Activated T-cell treated with anti-CD3 and anti-CD28 coated beads for 24 hours (primary cell): ENCODE measurements at places on chromosomes 5 and 9.

DNA sequence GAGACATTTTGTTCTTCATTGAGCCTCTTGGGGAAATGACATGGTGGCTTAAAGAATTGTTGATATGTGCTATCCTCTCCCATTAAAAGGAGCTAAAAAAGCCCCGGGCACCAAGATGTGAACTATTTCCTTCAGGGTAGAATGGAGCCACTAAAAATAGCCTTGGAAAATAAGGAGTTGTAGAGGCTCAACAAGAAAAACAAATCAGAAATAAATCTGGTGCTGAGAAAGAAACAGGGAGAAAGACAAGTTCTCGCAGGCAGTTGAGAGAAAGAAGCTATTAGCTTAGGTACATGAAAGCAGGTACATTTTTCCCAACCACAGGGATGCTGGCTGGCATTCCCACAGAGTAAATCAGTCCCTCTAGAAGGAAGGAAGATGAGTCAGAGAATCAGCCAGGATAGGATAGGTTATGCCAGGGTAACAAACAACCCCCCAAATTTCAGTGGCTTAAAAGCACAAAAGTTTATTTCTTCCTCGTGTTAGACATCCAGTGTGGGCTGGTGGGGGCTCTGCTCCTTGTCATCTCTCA lies 134.6 kb upstream of the ADRA1B start:
- DNase-seq: no peak

DNA sequence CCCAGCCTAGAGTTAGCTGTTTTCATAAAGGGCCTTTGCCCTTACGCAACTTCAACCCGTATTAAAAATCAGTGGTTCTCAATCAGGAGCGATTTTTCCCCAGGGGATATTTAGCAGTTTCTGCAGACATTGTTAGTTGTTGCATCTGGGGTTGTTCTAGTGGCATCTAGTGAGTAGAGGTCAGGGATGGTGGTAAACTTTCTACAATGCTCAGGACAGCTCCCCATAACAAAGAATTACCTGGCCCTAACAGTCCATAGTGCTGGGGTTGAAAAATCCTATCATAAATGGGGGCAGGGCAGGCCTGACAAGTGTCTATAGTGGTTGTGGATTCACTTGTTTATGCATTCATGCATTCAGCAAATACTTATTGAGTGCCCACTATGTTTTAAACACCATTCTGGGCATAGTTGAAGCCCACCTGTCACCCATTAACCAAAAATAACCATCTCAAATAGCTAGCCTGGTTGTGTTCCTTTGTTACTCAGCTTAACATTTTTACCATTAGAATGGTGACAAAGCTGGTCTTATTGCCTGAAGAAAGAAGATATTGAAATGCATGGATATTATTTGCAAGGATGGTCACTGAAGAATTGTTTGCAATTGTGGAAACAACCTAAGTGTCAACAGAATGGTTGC lies 15.9 kb upstream of the FGF1 start:
- DNase-seq: no peak

DNA sequence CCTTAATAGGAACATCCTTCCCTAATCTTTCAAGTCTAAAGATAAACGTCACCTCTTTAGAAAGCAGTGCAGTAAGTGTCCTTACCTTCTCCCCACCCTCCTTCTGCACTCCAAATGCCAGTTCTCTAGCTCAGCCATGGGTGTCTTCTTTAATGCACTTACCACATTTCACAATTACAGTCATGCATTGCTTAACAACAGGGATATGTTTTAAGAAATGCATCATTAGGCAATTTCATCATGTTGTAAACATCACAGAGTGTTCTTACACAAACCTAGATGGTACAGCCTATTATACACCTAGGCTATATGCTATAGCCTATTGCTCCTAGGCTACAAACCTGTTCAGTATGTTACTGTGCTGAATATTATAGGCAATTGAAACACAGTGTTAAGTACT lies 91.2 kb downstream of the RFX3 start:
- DNase-seq: no peak

- peak; percentile 96 for DNase-seq
Measured at GRCh38 chr9:128504485-128505413, at the start of gene GLE1. Gene GLE1, plus strand, starts transcription at chr9:128504719. Its CDS starts 87 bp downstream, at chr9:128504806.

- no peak for DNase-seq
Measured at GRCh38 chr5:16664368-16664767, 47.6 kb upstream of the RETREG1 start.

- no peak for DNase-seq
Measured at GRCh38 chr5:89342106-89342876, 459.3 kb upstream of the MEF2C start.

GRCh38 chr5:115377468-115378217 lies 81.2 kb upstream of the CCDC112 start:
- no peak for DNase-seq

GRCh38 chr5:137612576-137612975 lies 113.5 kb upstream of the SPOCK1 start:
- DNase-seq: no peak

GRCh38 chr9:105198865-105199264 lies 45.6 kb upstream of the SLC44A1 start:
- DNase-seq: no peak

DNA sequence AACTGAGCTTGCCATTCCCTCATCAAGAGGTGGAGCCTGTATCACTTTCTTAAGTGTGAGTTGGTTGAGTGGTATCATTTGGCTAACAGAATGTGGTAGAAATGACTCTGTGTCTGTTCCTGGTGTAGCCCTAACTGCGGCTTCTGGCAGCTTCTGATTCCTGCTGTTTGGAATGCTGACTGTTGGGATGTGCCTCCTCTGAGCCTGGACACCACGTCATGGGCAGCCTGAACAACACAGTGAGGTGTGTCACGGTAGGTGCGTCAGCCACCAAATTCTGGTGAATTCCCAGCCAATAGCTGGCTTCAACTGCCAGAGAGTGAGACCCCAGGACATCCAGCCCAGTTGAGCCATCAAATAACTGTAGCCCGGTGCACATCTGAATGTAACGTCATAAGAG lies 6.1 kb upstream of the C9orf152 start:
- no peak for DNase-seq

DNA sequence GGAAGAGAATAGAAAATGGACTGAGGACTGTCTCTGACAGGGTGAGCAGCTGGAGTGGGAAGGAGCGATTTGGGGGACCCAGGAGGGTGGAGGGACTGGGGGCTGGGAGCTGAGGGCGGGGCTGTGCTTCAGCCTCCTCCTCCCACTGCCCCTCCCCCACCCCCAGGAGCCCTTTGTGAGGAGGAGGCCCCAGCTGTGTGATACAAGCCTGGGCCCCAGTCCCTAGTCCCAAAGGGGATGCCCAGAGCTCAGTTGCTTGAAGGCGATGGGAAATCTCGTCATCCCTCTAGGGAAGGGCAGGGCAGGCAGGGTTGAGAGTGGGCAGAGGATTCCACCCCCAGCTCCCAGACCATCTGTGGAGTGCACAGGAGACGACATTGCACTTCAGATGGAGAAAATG lies at the start of gene SPATA31E1:
Gene SPATA31E1 (plus strand): TSS at position 251 of the 400 bp plus-strand sequence. CDS start 15 bp downstream, at position 266.
- no peak for DNase-seq

- no peak for DNase-seq
Measured at GRCh38 chr9:27566118-27566517, 7.2 kb downstream of the C9orf72 start.

DNA sequence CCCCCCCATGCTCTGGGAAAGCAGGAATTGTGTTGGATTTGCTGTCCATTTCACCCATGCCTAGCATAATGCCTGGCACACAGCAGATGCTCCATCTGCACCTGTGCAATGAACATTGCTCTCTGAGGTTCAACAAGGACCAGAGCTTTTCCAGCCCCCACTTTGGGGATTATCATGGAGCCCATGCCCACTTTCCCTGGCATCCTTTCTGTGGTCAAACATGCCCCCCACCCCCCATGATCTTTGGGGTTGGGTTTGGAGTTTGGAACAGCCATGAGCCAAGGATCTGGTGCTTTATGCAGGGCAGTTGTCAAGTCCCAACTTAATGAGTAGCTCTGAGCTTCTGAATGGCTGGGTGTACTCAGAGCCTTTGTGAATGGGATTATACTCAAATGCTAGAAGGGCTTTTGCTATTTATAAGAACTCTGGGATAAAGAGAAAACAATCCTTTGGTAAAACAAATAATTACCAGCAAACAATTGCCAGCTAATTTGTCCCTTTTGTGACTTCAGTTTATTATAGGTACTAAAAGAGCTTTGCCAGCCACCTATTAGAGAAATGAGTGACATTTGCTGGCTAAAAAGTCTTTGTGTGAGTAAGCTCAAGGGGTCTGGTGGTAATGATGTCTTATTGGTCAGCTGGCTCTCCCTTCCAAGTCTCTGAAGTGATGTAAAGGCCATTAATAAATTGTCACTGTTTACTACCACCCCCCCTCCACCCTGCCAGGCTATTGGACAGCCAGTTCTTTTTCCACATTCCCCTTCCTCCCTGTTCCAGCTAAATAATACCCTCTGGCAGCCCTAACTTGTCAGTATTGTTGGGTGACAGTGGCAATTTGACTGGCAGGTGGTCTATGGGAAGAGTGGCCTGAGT lies 182.3 kb downstream of the MACROH2A1 start:
- DNase-seq: no peak

- peak; percentile 7 for DNase-seq
Measured at GRCh38 chr9:115524453-115525059, 406.6 kb upstream of the TNC start.

DNA sequence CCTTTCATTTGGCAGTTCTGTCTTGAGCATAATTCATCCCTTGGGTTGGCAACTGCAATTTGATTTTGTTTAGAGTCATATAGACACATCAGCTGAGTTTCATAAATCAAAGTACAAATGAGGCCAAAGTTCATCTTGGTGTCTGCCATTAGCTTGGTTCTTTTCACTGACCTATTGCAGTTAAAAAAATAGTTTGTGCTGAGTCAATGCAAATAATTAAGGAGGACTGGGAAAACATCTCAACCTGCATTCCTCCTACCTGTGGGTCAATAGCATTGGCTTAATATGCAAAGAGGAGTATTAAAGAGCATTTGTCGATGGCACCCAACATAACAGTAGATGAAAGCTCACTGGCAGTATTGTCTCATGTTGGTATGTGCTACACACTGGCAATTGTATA lies 1.6 kb downstream of the PKD2L2 start:
- DNase-seq: no peak

DNA sequence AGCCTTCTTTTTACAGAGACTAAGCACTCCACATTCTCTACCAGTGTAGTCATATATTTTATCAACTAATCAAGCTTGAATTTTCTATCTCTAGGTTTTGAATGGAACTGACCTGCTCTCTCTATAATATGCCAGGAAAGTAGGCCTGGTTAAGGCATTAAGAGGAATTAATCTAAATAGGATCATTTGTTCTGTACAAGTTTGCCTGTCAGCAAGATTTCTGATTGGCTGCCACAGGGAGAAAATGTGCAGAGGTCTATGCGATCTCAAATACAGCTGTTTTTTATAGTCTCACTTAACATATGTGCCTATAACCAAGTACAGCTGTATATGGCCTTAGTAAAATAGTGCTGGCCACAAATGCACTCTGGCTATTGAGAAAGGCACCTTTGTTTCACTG lies 418.8 kb downstream of the KDM4C start:
- DNase-seq: no peak

- no peak for DNase-seq
Measured at GRCh38 chr9:87184956-87185642, 237.8 kb upstream of the GAS1 start.

DNA sequence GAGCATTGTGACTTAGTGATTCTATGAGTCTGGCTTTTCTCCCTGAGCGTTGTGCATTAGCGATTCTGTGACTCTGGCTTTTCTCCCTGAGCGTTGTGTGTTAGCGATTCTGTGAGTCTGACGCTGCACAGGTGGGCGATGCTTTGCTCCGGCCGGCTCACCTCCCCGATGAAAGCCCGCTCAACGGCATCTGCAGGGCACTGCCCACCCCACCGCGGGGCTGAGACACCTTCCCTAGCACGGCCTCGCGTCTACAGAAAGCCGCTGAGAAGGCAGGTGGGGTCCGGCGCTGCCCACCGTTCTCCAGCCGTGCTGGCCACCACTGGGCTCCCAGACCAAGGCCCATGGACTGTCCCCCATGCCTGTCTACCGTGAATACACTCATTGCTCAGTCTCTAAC lies 12.8 kb upstream of the SLC9A3 start:
- DNase-seq: no peak

DNA sequence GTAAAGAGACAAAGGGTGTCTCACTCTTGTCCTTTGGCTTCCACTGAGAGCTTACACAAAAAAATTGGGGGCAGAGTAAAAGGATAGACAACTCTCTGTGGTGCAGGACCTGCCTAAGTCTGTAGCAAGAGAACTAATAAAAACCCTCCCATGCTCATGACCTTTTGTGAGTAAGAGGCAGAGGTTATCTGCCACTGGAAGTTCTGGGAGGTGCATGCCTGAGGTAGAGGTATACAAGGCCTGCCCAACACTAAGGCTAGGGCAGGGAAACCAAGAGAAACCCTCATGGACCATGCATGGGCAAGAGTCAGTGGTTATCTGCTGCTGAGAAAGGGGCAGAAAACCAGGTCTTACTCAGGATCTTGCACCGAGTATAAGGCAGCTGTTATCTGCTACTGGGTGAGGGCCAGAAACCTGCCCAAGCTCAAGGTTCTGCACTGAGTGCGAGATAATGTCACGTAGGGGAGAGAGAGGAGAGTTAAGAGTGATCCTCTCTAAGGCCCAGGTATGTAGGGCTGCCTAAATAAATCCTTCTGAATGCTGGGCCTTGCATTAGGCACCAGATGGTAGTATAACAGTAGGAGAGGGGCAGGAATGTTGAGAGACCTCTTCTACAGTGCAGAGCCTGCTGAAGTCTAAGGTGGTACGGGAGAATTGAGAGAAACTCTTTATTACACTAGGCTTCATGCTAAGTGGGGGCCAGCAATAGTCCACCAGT lies 143.4 kb downstream of the MACROH2A1 start:
- no peak for DNase-seq

DNA sequence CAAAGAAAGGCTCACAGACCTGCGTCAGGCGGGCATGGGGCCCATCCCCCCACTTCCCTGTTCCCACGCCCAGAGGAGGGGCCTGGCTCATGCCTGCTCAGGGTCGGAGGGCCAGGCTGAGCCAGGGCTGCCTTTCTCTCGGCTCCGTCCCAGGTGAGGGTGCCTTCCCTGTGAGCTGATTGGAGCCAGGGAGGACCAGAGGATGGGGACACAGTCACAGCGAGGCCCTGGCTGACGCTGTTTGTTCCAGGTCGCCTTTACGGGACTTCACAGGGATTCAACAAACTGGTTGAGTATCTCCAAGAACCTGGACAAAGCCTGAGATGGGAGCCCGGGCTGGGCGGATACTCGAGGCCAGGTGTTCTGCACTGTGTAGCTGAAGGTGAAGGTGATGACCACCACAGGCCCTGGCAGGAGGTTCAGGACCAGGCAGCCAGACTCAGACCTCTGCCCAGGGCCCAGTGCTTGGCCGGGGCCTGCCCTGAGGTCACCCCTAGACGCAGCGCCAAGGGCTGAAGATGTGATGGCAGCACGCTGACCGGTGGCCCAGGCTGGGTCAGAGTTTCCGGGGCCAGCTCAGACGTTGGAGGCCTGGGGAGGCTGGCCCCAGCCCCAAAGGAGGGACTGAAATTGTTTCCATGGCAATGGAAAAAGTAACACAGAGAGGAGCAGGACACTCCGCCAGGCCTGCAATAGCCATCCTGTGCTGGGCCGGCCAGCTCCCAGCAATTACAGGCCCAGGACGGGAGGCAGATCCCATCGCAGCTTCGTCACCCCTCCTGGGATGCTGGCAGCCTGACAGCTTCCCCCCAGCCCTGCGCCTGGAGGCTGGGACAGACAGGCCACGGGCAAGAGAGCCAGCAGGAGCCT lies 65.3 kb upstream of the ADAMTS2 start:
- DNase-seq: no peak

GRCh38 chr9:118148990-118149389 lies 444.8 kb downstream of the TLR4 start:
- DNase-seq: no peak
